Tibial nerve (tissue), 4 donors: ENCODE measurements at places on chromosomes 6 and 20. TPM values are rescaled to one million over a fixed set of nuclear protein-coding genes. Genes with fewer than 3 reads are reported as not detected.
A peak's percentile ranks its signal among the peaks of the same experiment; 100 is the strongest.

AGPAT4 gene
- 20.8 TPM for total RNA-seq

SLC18B1 gene
- 12.3 TPM for total RNA-seq

NRSN1 gene
- total RNA-seq: not detected

DZANK1 gene
- 4.2 TPM for total RNA-seq

TRMT6 gene
- total RNA-seq: 4.9 TPM

DUSP15 gene
- 49.4 TPM for total RNA-seq

KCNK16 gene
- total RNA-seq: not detected

ITPA gene
- 43.9 TPM for total RNA-seq

DNA sequence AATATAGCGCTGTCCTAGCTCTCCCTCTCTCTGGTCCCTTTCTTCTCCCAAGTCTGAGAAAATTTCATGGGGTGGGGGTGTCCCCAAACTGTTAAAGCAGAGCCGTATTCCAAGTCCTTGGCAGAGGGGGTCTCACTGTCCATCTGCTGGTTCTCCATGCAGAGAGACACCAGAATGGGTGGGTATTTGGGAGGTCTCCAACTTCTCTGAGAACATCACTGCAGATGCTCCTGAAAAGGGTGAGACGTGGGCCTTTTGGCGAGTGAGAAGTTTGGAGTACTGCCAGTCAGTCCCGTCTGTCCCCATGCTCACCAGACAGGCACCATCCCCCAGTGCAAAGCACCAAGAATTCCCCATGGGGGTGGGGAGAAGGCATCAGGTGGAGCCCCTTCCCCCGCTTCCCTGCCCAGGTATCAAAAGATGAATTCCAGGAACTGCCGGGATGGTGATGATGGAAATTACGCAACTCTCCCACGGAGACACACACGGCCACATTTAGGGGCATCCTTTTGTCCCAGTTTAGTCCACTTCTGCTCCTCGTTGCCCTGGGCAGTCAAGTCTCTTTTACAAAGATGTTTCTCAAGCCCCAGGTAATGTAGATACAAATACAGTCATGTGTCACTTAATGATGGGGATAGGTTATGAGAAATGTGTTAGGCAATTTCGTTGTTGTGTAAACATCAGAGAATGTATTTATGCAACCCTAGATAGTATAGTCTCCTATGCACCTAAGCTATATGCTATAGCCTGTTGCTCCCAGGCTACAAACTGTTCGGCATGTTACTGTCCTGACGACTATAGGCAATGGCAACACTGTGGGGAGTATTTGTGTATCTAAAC lies 73.4 kb upstream of the SRSF6 start:
- DNase-seq: no peak

GRCh38 chr20:36541227-36541767 lies at the start of gene MYL9:
Gene MYL9 (plus strand): TSS chr20:36541519. CDS start chr20:36544885, 3,366 bp downstream.
- peak; percentile 91 for DNase-seq

DNA sequence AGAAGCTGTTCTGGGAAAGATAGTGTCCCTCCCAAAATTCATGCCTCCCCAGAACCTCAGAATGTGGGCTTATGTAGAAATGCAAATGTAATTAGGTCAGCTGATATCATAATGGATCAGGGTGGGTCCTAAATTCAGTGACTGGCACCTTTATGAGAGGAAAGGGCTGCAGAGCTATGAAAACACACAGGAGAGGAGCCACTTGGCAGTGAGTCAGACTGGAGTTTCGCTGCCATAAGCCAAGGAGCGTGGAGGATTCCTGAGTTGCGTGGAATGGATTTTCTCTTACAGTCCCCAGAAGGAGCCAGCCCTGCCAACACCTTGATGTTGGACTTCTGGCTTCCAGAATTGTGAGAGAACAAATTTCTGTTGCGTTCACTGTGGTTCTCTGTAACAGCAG lies 249.8 kb upstream of the PMEPA1 start:
- no peak for DNase-seq

GRCh38 chr6:4979426-4979825 lies 24.4 kb downstream of the RPP40 start:
- DNase-seq: no peak

GRCh38 chr20:41467690-41468089 lies 101.1 kb upstream of the EMILIN3 start:
- DNase-seq: no peak
